Activated T-helper 17 cell treated with anti-CD3 and anti-CD28 coated beads, Interleukin-2, amount 50 U/mL, for 72 hours (primary cell): ENCODE measurements at places on chromosomes 4 and X.

DNA sequence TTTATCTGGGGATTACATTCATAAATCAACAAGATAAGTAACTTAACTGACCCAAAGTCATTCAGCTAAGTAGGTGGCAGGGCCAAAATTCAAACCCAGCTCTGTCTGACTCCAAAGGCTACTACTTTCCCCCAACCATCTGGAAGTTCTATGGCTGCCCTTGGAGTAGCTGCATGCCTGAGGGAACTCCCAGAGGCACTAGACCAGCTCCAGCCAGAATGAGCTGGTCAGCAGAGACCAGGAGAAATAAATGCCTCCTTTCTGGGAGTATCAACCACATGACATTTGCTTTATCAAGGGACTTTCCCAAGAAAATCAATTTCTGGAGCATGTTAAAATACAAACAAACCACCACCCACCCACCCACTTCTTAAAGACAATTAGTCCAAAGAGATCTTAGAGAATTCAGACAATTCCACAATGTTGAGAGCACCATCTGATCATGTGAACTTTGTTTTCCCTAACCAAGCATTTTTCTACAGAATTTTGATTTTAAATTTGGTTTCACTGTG lies 180.5 kb downstream of the EFHC2 start:
- no peak for ATAC-seq

DNA sequence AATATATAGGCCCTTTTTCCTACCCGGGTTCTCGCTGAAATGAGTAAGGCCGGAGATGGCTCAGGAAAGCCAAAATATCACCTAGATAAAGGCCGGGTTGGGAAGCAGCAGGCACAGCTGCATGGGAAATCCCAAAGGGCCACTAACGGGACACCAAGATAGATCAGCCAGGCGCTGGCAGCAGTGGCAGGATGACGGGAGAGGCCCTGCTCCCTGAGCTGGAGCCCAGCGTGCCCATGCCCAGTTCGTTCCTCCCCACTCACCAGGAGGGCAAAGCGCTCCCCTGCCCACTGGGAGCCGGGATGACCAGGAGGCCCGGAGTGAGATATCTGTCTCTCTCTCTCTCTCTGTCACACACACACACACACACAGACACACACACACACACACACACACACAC lies 109.8 kb downstream of the DCTD start:
- no peak for ATAC-seq

DNA sequence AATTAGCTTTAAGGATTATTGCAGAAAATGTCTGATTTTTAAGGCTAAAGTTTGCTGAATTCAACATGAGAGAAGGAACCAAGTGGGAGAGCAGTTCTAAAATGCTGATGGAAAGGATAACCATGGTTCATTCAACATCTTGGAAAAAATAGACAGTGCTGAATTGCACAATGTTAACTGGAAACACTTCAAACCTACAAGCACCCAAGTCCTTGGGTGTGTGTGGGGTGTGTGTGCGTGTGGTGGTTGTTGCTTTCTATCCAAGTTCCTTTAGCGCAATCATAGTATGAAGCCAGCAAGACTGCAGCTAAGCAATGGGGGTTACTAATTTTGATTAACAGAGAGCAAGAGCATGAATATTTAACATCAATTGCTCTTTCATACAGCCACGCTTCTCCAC lies 29.3 kb upstream of the SCOC start:
- ATAC-seq = no peak

- peak; percentile 97 for ATAC-seq
These were observed 34.7 kb downstream of the MSL3 start for GRCh38 chrX:11792461-11793421.

GRCh38 chr4:87281603-87282002 lies 41.1 kb downstream of the HSD17B13 start:
- no peak for ATAC-seq

DNA sequence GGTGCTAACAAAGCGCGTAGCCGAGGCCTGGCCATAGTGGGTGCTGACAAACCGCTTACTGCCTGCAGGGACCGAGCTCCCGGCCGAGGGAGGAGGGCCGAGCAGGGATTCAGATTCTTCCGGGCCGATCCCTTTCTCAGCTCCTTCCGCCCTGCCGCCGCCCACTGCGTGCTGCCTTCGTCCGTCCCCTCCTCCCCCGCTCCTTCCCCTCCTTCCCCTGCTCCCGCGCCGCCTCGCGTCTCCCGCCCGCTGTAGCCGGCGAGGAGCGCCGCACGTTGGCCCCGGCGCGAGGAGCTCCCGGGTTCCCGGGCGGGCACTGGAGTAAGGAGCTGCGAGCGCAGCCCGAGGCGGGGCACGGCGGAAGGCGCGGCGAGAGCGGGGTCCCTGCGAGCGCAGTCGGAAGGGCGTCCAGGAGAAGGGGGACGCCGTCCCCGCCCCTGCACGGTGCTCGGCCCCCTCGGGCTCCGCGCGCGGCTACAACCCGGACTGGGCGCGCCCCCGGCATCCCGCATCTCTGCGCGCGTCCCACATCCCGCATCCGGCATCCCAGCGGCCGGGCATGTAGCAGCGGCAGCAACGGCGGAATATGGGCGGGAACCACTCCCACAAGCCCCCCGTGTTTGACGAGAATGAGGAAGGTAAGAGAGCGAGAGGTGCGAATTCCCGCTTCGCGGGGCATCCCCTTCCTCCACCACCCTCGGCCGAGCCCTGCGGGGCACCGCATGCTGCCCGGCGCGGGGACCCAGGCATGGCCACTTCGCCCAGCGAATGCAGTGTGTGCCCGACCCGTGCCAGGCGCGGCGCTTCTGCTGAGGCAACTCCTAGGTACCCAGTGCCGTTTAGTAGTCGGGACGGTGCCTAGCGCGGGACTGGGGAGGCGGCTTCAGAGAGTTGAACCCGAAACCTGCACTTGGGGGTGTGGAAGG lies at the start of gene STK32B:
Gene STK32B, plus strand, starts transcription at position 203 of the 926 bp plus-strand sequence.
- peak; percentile 43 for ATAC-seq

DNA sequence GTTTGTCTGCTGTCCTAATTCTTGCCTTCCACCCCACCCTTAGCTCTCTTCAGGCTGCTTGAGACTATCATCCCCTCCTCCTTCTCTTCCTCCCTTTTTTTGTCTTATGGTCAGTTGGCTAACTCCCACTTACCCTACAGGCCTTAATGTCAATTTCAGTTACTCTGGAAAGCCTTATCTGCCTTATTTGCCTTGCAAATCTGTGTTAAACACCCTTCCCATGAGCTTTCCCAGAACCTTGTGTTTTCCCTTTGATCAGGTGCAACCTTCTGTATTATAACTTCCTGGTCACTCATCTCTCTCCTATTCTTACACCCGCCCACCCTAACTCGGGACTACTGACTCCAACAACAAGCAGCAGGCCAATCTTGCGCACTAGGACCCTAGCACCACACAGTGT lies 74.8 kb downstream of the COX18 start:
- no peak for ATAC-seq

DNA sequence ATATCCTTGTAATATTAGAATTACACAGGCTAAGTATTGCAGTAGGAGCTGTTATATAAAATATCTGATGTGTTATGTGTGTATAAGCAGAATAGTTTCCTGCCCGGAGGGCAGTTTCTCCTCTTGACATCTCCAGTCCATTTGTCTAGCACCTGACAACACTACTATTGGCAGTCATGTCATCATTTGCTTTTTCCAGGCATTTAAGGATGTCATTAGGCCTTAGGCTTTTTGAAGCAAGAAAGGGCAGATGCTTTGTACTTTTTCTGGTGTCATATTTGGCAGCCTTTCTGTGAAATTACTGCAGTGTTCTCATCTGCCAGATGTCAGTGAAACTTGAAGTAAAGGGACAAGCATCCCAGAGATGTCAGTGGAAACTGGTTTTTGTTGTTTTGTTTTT lies 2017.6 kb upstream of the IGFBP7 start:
- ATAC-seq = no peak

GRCh38 chr4:64248186-64248585 lies 161.1 kb downstream of the TECRL start:
- no peak for ATAC-seq

GRCh38 chr4:53015681-53016080 lies 153.6 kb downstream of the RASL11B start:
- no peak for ATAC-seq

GRCh38 chrX:17987783-17988182 lies 126.7 kb upstream of the RAI2 start:
- peak; percentile 40 for ATAC-seq

GRCh38 chrX:2689773-2690666 lies 1.1 kb upstream of the CD99 start:
- ATAC-seq = no peak

DNA sequence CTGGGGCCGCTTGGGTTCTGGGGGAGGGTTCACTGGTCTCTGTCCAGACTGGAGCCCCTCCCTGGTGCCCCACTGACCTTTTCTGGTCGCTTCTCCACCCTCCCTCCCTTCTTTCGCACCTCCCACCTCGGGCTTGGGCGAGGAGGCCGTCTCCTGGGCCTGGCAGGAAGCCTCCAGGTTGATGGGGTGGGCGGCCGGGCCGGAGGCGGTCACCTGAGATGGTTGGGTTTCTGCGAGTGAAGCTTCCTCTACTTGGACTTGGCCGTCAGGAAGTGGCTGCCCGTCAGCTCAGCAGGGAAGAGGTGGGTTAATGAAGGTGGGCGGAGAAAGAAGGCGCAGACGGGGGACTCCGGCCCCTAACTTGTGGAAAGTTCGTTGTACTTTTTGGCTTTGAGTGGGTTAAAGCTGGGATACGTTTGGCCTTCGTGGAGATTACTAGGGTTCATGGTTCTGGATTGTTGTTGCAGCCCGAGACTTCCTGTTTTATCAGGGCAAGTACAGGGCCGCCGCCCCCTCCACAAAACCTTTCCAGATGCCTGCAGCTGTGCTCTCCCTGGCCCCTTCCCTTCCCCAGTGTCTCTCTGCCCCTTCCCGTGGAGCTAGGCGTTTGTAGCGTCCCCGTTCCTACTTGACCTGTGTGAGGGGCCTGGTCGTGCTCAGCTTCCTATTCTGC lies 1.2 kb downstream of the AKAP17A start:
- peak; percentile 33 for ATAC-seq
